Activated gamma-delta T cell treated with Interleukin-2 at 50 U/mL for 16 hours (primary cell): ENCODE measurements at places on chromosomes 12 and 14.

DNA sequence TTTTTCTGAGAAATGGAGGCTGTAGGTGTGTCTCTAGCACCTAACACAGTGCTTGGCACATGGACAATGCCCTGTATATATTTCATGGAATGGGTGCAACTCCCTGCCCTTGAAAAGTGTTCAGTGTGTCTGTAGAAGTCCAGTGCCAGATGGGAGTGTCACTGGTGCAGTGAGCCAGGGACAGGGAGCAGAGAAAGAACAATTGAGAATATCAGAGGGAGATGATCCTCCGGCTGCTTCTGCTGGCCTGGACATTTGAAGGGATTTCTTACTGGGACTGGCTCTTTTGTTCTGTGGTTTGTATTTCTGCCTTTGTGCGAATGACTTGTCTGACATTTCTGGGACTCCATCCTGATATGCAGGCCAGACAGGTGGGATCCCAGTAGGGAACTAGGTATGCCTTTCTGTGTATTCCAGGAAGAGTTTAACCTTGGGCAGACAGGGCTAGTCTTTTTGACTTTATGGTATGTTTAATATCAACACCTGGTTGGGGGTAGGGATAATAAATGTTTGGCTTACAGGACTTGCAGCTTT, 328.0 kb downstream of the NRXN3 start:
- DNase-seq, result no peak

DNA sequence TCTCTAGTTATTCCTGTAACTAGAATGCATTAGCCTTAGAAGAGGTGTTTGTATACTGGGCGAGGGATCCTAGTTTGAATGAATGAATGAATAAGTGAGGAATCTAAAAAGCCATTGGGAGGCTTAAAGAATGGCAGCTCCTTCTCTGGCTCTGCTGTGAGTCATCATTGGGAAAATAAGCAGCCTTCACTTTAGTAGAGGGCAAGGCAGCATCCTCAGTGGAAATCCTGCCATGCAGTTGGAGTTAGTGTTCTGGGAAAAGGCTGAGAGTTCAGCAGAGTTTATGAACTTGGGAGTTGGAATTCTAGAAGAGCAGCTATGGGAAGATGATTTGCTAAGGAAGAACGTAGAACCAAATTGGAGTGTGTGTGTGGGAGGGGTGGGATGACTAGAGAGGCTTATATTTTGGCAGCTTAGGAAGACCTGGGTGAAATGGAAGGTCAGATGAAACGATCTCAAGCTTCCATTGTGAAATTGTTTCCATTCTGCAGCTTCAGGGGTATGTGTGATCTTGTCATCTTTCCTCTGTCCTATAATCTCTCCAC, 120.8 kb downstream of the PTCSC3 start:
- DNase-seq, result no peak

- DNase-seq, result no peak
Measured at GRCh38 chr14:51547701-51548100, 104.0 kb upstream of the FRMD6 start.

GRCh38 chr12:6724409-6724797, 557 bp downstream of the COPS7A start:
- peak; percentile 4 for DNase-seq

- DNase-seq, result no peak
Measured at GRCh38 chr14:73238941-73239340, 1.6 kb downstream of the PAPLN start.

- no peak for DNase-seq
Measured at GRCh38 chr14:49918706-49919105, 25.8 kb downstream of the ARF6 start.

GRCh38 chr14:56581041-56581727, 1.6 kb downstream of the TMEM260 start:
- DNase-seq, result no peak

GRCh38 chr14:35783699-35784098, 25.4 kb downstream of the RALGAPA1 start:
- DNase-seq, result no peak

- DNase-seq, result peak; percentile 26
Measured at GRCh38 chr14:23183479-23183878, at the start of gene SLC7A8. TSS of gene SLC7A8 (minus strand) at chr14:23183660. CDS start at chr14:23182914, 746 bp downstream.

DNA sequence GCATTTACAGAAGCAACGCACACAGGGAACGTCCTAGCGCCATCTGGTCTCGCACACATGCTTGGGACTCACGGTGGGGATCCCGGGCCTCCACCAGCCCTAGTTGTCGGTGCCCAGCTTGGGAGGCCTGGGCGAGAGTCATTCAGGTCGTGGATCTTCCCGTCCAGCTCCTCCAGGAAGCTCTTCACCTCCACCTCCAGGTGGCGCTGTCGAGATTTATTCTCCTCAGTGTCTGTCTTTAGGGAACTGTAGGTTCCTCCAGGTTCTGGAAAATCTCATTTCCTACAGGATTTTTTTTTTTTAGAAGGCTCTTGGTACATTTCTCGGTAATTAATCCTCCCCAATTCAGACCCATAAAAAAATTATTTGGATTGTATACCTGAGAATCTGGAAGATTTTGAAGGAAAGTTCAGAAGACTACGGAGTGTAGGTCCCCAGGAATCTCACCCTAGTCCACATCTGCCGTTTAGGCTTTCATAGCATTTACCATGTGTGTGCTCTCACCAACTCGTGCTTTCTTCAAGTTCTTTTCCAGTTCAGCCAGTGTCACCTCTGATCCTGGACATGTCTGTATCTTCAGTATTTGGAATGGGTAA, 910.0 kb downstream of the TMEM121 start:
- DNase-seq, result peak; percentile 79

DNA sequence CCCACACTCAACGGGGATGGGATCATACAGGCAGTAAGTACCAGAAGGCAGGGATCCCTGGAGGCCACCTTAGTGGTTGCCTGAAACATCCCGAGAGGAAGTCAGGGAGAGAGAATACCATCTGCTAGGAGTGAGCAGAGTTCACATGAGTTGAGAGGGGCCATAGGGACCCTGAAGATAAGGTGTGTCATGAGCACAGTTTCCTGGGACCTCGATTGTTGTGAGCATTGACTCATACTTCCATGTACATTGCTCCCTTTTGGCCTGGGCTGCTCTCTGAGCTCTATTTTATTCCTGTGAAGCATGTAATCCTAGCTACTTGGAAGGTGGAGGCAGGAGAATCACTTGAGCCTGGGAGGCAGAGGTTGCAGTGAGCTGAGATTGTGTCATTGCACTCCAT, 120.5 kb downstream of the TBC1D30 start:
- no peak for DNase-seq

- no peak for DNase-seq
Measured at GRCh38 chr14:103126873-103127304, 3.6 kb downstream of the TNFAIP2 start.

DNA sequence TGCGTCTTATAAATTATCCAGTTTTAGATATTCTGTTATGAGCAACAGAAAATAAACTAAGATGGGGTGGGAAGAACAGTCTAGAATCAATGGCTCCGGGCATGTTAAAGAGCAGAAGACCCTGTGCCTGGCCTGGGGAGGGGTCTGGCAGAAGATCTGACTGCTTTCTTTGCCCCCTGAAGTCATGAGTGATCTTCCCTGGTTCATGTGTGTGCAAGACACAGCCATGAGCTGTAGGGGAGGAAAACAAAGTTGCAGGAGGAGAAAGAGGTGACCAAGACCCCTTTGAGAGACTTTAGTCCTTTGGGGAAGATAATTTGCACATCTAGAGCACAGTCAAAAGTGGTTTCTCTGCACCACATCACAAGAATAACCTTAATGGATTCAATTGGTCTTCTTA, 4.8 kb downstream of the LACRT start:
- no peak for DNase-seq

DNA sequence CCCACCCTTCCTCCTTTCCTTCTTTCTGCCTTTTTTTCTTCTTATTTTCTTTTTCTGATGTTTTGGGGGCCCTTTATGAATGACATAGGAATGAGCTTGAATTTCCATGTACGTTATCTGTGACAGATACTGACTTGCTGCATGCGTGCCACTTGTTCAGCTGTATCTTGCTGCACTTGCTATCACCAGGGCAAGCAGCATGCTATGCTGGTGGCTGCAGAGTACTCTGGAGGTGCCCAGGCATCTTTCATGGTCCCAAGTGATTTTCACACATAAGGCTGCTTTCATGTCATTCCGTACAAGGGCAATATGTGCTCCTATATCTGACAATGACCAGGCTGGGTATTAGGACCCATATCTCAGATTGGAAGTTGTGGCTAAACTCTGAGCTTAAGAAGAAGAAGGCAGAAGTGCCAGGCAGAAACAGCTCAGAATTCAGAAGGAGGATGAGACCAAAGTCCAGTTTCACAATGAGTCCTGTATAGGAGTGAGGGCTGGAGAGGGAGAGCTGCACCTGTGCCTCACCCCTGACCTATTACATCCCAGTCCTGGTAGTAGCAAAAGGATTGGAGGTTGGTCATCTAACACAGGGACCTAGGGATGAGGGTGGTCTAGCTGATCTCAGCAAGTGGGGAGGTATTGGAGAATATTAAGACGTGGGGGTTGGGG, 299.0 kb upstream of the DDHD1 start:
- no peak for DNase-seq

DNA sequence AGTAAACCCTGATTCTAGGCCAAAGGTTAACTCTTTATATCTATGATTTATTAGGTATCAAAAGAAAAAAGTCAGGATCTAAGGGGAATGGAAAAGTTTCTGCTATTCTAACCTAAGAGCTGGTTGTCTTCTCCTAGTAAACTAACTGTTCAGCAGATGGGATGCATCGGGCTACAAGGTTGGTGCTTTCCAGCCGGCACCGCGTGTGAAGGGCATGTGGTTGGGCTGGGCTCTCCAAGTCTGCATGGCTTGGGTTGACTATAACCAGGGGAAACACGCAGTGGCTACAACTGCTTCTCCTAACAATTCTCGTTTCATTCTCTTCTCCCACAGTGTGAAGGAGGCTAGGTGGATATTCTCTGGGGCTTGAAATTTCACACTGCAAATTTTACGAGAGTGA, 354.5 kb downstream of the APAF1 start:
- no peak for DNase-seq
